ENCODE measurements at places on chromosomes 7 and 10.
A peak's percentile ranks its signal among the peaks of the same experiment; 100 is the strongest.

DNA sequence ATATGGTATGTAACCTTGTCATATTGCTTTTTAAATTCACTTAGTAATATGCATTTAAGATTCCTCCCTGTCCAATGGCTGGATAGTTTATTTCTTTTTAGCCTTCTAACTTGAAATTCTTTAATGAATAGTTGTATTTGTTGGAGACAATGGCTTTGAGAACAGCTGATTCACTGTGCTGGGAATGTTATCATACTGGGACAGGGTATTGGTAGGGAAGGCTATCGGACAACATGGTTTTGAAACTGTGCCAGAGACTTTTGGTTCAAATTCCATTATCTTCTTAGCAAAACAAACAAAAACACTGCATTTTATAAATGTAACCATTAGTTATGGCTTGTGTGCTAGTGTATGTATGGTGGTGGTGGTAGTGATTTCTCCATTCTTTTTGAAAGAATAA, 517.1 kb upstream of the ANKRD30A start:
- DNase-seq = no peak

- DNase-seq = no peak
These were observed 96.5 kb downstream of the BTRC start for GRCh38 chr10:101450277-101451080.

- no peak for DNase-seq
These were observed 130.8 kb downstream of the SORBS1 start for GRCh38 chr10:95430231-95430951.

DNA sequence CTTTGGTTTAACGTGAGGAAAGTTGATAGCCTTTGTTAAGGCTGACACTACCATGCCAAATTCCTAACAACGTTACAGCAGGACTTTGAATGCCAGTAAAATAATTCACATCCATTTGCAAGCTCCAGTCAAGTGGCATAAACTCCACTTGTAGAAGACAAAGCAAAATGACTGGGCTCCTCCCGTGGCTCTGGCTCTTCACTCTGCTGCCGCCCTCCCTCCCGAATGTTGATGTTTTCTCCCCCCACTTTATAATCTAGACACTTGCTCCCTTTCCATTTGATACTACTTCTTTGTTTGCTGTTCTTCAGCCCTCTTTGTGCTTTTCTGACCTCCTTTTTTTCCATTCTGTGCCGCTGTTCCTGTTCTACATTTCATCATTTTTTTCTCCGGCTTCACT, 22.8 kb upstream of the ITGB8 start:
- DNase-seq = no peak

- DNase-seq = no peak
These were observed 18.9 kb downstream of the SGMS1 start for GRCh38 chr10:50604809-50605208.

DNA sequence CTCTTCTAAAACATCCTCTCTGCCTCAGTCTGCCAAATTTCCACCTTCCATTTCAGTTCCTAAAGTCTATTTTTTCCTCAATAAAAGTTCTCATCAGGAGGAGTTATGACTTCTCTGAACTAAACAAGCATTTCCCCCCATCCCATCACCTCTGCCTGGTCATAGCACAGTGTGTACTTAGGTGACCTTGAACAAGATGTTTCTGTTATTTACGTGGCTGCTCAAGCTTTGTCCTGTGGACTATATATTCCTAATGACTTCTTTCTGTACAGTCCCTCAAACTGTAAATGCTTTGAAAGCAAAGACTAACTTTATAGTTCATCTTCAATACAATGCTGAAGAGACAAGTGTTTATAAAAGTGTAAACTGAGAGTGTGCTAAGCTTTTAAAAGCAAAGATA, 166.9 kb downstream of the CPEB3 start:
- DNase-seq = no peak

- DNase-seq = no peak
These were observed 98.3 kb downstream of the GLI3 start for GRCh38 chr7:42138691-42139090.

DNA sequence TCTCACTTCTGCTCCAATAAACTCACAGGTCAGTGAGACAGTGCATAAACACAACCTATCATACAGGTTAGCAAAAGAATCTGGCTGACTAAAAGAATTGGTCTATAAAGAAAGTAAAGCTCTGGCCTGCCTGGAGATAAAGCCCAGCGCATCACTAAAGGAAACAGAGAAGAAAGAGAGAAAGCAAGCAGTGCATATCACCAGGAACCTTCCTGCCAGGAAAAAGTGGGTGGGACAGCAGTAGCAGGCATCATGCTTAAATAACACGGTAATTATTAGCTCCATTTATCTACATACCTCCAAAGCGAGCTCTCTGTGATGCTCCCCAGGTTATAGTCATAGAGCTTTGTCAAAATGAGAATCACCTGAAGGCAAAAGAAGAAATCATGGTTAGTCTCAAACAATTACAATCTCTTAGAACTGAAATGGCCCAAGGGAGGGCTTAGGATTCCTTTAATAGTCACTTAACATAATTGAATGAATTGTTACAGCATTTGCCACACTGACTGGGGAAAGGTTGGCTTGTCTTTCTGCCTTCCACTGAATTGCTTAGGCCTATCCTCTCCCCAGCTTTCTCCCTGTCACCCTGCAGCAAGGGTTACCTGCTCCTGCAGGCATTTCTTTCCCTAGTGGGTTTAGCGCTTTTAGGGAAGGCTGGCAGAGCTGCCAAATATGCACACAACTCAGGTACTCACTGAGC, 208.1 kb downstream of the SORCS1 start:
- DNase-seq = no peak

- no peak for DNase-seq
These were observed 164.2 kb downstream of the NXPH1 start for GRCh38 chr7:8597565-8597964.

GRCh38 chr10:89549510-89549909, 14.1 kb upstream of the SLC16A12 start:
- no peak for DNase-seq

DNA sequence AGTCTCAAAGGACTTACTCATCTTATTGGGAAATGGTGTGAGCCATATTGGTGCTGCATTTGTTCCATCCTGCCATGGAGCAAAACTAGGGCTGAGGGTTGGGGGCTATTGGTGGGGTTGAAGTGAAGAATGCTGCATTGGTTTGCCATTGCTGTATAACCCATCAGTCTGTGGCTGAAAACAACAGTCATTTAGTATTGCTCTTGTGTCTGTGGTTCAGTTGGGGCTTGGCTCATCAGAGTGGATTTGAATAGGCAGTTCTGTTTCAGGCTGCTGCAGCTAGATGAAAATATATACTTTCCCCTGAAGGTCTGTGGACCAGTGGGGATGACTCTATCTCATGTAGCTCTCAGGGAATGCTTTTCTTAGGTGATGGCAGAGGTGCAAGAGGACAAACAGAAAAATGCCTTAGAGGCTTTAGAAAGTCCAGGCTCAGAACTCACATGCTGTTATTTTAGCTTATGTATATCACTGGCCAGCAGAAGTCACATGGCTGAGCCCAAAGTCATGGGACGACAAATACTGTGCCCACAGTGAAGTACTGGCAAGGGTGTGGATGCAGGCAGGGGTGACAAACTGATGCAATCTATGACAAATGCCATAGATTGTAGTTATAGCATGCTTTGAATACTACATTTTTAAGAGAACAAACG, 15.2 kb upstream of the EXOC6 start:
- DNase-seq = no peak

DNA sequence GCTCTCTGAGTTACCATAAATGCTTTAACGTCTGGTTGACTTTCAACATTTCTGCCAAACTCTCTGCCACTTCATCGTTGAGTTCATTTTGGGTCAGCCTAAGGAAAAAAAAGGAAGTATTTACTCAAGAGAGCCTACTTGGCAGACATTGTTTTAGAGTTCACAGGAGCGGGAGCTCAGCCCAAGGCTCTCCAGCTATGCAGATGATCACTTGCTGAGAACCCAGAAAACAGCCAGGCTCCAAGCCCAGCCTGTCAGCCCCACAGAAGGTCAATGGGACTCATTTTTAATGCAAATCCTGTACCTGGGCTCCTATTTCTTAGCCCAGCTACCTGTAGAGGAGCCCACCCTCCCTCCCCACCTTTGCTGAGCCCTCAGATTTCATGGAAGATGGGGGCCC, 45.5 kb downstream of the NOD1 start:
- no peak for DNase-seq

- DNase-seq = peak; percentile 20
These were observed 870.5 kb downstream of the LRMDA start for GRCh38 chr10:76301950-76302349.

DNA sequence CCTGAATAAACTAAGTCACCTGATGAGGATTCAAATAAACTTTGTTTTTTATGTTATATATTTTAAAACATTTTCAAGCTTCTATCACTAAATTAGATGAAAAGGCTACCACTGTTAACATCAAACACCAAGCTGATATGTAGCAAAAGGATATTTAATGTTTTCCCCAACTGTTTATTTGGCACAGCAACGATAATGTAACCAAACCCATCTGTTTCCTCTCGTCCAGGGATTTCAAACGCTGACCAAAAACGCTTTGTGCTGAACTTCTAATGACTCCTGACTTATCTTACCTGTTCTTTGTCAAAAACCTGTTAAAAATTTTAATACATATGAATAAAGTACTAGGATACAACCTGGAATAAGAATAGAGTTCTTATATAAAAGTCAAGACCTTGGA, 30.5 kb downstream of the DCLRE1A start:
- DNase-seq = no peak

- no peak for DNase-seq
These were observed 7.5 kb downstream of the FGFR2 start for GRCh38 chr10:121590772-121591171.

DNA sequence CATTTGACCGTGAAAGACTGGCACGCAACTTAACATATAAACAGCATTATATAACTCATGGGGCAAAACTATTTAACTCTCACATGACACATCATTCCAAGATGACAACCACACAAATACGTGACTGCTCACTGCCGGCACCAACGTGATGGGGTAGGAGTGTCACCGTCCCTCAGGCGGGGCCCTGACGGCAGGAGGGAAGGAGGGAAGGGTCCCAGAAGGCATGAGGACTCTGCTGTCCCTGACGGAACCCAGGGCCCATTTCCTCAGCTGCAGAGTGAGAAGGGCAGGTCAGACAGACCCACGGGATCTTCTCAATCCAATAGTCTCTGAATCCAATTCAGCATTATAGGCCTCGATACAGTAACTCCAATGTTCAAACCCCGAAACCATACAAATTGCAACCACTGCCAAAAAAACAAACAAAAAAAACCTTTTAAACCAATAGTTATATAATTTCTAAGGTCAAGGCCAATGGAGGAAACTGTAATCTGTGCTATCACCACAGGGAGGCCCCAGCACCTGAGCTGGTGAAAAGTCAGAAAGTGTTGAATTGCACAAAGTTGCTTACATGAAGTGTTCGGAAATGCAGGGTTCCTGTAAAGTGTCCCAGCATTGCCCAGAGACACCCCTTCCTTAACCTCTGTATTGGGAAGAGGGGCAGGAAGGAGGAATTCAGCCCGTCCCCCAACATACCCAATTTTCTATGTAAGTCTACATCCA, 137.4 kb downstream of the TNS3 start:
- no peak for DNase-seq

DNA sequence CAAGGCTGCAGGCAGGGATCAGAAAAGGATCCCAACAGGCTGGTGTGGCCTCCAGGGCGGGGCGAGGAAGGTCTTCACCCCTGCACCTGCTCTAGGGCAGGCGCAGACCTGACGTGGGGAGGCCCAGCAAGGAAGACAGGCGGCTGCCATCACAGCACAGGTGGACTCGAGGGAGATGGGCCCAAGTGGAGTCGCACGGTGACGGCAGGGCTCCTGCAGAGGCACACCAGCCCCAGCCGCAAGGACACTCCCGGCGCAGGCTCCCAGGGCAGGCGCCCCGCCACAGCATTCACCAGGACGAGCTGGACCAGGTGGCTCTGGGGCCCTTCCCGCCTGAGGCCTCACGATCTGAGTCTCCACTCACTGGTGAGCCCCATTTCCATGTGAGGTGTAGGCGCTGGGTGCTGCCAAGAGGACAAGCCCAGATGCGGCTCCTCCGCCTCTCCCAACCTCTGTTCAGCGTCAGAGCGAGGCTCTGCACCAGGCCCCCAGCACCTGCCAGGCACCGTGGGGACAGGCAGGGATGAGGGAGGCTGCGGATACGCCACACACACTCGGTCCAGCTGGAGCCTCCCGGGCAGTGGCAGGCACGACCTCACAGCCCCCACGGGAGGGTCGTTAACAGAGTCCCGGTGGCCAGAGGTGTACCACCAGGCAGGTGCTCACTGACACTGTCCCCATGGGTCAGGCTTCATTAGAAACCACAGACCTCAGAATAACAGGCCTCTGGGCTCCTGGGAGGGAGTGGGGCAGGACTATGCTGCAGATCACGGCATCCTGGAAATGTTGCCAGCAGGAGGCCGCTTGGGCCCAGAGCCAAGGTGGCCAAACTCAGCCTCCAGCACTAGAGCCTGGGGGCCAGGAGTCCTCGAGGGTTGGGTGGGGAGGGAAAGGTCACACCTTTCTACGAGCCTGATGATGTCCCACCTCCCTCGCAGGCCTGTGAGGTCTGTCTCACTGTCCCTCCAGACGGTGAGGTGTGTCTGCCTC, 111.6 kb downstream of the MAD1L1 start:
- no peak for DNase-seq

DNA sequence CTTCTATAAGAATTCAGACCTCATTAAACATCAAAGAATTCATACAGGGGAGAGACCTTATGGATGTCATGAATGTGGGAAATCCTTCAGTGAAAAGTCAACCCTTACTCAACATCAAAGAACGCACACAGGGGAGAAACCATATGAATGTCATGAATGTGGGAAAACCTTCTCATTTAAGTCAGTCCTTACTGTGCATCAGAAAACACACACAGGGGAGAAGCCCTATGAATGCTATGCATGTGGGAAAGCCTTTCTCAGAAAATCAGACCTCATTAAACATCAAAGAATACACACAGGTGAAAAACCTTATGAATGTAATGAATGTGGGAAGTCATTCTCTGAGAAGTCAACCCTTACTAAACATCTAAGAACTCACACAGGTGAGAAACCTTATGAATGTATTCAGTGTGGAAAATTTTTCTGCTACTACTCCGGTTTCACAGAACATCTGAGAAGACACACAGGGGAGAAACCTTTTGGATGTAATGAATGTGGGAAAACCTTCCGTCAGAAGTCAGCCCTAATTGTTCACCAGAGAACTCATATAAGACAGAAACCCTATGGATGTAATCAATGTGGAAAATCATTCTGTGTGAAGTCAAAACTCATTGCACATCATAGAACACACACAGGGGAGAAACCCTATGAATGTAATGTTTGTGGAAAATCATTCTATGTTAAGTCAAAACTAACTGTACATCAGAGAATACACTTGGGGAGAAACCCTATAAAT, 24.1 kb downstream of the ZNF37A start:
- DNase-seq = no peak

Measured in NCI-H526 treated with DMSO at 0.1 percent for 48 hours (cell line).